Sigmoid colon (tissue), 7 donors: ENCODE measurements at places on chromosomes 2 and 18. TPM values are rescaled to one million over a fixed set of nuclear protein-coding genes. Genes with fewer than 3 reads are reported as not detected.

DNA sequence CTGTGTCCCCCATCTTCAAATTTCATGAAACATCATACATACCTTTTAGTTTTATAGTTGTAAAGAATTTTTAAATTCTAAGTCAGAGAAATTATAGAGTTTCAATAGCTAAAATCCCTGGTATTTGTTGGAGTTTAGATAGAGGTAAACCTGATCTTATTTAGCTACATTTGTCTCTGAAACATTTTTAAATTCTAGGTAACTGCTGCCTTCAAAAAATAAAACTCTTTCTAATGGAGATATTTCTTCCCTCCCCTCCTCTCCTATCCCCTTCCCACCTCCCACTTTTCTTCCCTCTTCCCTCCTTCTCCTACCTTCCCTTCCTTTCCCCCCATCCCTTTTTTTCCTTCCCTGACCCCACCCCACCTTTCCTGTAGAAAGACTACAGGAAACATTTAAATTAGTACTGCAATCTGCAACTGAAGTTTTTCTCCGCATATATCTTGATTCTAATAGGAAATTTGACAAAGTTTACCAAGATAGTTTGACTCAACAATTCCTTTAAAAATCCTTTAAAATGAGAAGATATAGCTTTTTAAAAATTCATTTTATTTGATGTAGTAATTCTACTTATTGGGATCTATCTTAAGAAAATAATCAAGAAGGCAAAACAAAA, 4.1 kb downstream of the TACR1 start:
- peaks cover 12% of the 10 kb centered on the region for H3K27me3 ChIP-seq
- H3K4me3 ChIP-seq: no peak overlapping the region
- H3K27ac ChIP-seq: no peak overlapping the region
- no peak for DNase-seq

DNA sequence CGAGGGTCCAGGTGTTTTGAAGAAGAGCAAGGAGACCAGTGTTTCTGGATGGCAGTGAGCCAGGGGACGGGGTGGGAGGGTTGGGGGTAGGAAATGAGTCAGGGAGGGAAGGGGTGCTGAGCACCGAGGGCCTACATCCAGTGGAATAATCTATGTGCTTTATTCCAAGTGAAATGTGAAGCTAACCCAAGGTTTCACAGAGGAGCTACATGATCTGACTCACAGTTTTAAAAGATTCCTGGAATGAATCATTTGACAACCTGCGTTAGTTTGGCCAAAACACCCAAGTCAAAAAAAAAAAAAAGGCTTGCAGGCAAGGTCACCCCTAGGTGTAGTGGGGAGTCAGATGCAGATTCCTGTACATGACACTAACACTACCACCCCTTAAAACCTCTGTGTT, 419.7 kb upstream of the MEX3C start:
- no peak for DNase-seq
- no peaks in the 10 kb centered on the region for H3K27me3 ChIP-seq
- H3K4me1 ChIP-seq: peaks cover 7% of the 10 kb centered on the region
- H3K27ac ChIP-seq: no peak overlapping the region

DNA sequence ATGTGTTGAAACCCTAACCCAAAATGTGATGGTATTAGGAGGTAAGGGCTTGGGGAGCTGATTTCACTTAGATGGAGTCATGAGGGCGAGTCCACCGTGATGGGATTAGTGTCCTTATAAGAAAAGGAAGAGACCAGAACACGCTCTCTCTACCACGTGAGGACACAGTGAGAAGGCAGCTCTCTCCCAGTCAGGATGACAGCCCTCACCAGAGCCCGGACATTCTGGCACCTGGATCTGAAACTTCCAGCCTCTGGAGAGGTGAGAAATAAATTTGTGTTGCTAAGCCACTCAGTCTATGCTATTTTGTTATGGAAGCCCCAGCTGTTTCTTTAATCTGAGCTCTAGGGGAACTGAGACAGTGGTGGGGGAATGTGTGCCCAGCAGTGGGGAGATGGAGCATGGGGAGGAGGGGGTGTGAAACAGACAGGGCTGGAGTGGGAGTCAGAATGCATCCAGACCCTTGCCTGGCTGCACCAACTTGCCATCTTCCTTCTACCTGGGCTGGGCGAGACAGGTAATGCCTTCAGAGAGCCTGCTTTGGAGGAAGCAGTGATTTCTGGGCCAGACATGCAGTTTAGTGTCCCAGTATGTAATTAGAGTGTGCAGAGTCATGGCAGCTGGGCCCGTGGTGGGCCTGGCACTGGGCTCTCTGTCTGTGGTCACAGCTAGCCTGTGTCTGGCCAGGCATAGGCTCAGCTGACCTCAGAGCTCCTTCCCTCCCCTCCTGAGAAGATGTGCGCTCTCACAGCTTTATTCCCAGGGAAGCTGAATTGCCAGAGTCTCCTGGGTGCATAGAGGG, 38.1 kb downstream of the RHOB start:
- H3K27ac ChIP-seq: no peak overlapping the region
- no peaks in the 10 kb centered on the region for H3K36me3 ChIP-seq
- peaks cover 45% of the 10 kb centered on the region for H3K4me1 ChIP-seq
- peak; percentile 50 for DNase-seq
- no peaks in the 10 kb centered on the region for H3K27me3 ChIP-seq
- H3K4me3 ChIP-seq: no peak overlapping the region

- H3K4me1 ChIP-seq: no peaks in the 10 kb centered on the region
- no peaks in the 10 kb centered on the region for H3K36me3 ChIP-seq
- H3K27ac ChIP-seq: no peak overlapping the region
- no peak overlapping the region for H3K4me3 ChIP-seq
- H3K27me3 ChIP-seq: no peaks in the 10 kb centered on the region
These were observed 273.3 kb downstream of the GLI2 start for GRCh38 chr2:121008975-121009374.

DNA sequence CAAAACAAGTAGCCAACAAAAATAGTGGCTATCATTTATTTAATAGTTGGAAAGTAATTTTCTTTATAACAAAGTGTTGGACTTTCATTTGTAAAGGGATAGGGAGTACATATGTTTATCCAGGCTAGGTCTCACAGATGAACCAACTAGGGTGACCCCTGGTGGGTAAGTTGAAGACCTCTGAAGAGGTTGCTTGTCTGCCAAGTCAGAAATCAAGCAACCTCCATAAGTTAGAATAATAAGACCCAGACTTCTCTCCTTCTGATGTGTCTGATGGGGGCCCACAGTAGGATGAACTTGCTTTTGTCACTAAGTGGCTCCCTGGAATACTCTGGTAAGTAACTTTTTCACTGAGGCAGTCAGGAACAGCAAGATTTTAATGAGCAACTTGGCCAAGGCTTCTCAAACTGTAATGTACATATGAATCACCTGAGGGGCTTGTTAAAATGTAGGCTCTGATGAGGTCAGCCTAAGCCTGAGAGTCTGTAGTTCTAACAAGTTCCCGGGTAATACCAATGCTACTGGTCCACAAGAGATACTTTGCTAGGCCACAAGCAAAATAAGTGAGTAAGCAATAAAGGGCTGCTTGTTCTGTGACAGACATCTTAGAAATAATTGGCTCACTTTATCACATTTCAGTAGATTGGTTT, 319.6 kb downstream of the PIK3C3 start:
- H3K36me3 ChIP-seq: no peaks in the 10 kb centered on the region
- no peaks in the 10 kb centered on the region for H3K4me1 ChIP-seq
- no peak overlapping the region for H3K4me3 ChIP-seq
- DNase-seq: no peak
- H3K27me3 ChIP-seq: no peaks in the 10 kb centered on the region

GRCh38 chr2:101534149-101534611, 59.3 kb upstream of the RFX8 start:
- no peak overlapping the region for H3K4me3 ChIP-seq
- H3K36me3 ChIP-seq: no peaks in the 10 kb centered on the region
- H3K27ac ChIP-seq: peak overlapping the region; percentile 75

GRCh38 chr2:174577967-174578589, 19.5 kb downstream of the WIPF1 start:
- H3K4me1 ChIP-seq: peaks cover 25% of the 10 kb centered on the region
- H3K4me3 ChIP-seq: no peak overlapping the region
- H3K36me3 ChIP-seq: no peaks in the 10 kb centered on the region
- H3K27ac ChIP-seq: no peak overlapping the region
- no peak for DNase-seq
- H3K27me3 ChIP-seq: no peaks in the 10 kb centered on the region

GRCh38 chr2:197878792-197879191, 74.4 kb downstream of the PLCL1 start:
- H3K27me3 ChIP-seq: no peaks in the 10 kb centered on the region
- H3K4me3 ChIP-seq: no peak overlapping the region
- H3K27ac ChIP-seq: no peak overlapping the region
- DNase-seq: no peak

Gene TMEM163
- polyA plus RNA-seq: 2.6 TPM

Gene SCYGR4
- not detected for polyA plus RNA-seq
